Hematopoietic multipotent progenitor cell treated with erythropoietin and hydrocortisone succinate and interleukin-3 and kit ligand, for 17 days (in vitro differentiated cells): ENCODE measurements at places on chromosomes 12 and 14.

- no peak for DNase-seq
Measured at GRCh38 chr12:42761601-42762350, 172.2 kb upstream of the PRICKLE1 start.

- no peak for DNase-seq
Measured at GRCh38 chr12:20701106-20701505, 6.0 kb downstream of the SLCO1C1 start.

- no peak for DNase-seq
Measured at GRCh38 chr14:28709571-28710305, 56.8 kb upstream of the FOXG1 start.

GRCh38 chr12:110254971-110255540 is 26.0 kb upstream of the ATP2A2 start:
- DNase-seq = no peak

GRCh38 chr14:36997843-36998242 is 174.6 kb downstream of the SLC25A21 start:
- no peak for DNase-seq

- no peak for DNase-seq
Measured at GRCh38 chr12:14937014-14937413, 1.3 kb downstream of the ERP27 start.

GRCh38 chr12:39355841-39356240 is 87.1 kb downstream of the KIF21A start:
- DNase-seq = no peak

DNA sequence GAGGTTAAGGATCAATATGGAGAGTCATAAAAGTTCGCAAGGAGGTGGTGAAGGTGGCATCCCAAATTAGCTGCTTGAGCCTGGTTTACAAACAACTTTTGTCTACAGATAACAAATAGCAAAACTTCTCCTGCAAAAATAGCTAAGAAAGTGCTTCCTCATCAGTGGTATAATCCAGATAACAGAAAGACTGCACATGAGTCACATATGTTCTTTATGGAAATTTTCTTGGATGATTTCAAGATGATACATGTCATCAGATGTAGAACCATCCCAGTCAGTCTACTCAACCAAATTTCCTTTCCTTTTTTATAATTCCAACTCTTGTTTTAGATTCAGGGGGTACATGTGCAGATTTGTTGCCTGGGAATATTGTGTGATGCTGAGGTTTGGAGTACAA is 133.0 kb downstream of the BTG1 start:
- no peak for DNase-seq

GRCh38 chr12:111469401-111469800 is 63.7 kb downstream of the SH2B3 start:
- DNase-seq = no peak

DNA sequence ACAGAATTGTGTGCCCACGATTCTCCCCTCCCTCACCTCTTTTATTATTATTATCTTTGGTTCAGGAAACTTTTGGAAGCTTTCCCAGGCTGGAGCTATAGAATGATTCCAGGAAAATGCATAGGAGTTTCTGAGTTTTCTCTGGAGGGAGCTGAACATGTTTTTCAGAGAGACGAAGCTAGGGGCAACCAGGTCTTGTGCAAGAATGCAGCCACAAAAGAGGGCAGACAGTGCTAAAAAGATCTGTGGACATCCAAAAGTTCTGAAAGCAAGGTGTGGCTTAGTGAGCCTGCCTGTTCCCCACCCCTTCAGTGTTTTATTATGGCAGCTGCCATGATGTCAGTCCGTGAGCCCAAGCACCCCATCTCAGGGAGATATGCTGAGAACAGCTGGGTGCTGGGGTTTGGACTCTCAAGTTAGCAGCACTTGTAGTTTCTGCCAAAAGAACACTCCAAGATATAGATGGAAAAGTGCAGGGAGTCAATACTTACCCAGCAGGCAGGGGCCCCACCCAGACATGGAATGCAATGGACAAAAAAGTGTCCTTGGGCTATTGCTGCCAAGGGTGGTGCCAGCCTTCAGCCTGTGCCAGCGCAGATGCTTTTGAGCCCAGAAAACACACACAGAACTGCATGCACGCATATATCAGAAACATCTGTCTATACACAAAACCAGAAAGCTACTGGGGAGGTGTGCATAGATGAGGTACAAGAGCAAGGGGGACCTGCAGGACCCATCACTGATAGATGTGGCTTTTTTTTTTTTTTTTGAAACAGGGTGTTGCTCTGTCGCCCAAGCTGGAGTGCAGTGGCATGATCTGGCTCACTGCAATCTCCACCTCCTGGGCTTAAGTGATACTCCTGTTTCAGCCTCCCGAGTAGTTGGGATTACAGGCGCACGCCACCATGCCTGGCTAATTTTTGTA is 17.0 kb upstream of the IRF2BPL start:
- peak; percentile 59 for DNase-seq

GRCh38 chr14:101357559-101358319 is 203.6 kb upstream of the DIO3 start:
- DNase-seq = no peak

DNA sequence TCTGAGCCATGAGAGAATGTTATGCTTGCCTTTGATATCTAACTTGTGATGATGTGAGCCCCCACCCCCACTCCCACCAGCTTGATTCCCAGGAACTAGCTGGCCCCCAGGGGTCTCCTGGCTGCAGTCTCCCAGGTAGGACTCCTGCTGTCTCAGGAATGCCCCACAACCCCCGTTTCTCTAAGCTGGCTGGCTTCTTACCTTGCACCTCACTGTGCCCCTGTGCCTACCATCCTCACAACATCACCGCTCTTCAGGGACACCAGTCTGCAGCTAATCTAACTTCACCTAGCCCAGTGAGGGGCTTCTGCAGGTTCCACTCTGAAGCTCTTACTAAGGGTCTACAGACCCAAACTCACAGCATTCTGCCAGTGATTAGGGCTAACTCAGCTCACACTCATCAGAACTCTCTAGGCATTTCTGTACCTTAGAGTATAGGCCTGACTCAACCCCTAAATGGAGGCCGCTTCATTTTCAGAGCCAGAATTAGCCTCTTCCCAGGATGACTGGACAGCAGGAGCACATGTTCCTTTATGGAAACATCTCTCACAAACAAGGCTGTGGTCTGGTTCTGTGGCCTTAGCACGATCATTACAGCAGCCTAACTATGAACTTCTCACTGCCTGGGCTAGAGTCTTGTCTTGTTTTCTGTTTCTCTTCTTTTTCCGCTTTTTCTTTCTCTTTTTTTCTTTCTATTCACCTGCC is 72.8 kb upstream of the IFNG-AS1 start:
- no peak for DNase-seq

- no peak for DNase-seq
Measured at GRCh38 chr12:113097716-113098440, 37.7 kb downstream of the RASAL1 start.

DNA sequence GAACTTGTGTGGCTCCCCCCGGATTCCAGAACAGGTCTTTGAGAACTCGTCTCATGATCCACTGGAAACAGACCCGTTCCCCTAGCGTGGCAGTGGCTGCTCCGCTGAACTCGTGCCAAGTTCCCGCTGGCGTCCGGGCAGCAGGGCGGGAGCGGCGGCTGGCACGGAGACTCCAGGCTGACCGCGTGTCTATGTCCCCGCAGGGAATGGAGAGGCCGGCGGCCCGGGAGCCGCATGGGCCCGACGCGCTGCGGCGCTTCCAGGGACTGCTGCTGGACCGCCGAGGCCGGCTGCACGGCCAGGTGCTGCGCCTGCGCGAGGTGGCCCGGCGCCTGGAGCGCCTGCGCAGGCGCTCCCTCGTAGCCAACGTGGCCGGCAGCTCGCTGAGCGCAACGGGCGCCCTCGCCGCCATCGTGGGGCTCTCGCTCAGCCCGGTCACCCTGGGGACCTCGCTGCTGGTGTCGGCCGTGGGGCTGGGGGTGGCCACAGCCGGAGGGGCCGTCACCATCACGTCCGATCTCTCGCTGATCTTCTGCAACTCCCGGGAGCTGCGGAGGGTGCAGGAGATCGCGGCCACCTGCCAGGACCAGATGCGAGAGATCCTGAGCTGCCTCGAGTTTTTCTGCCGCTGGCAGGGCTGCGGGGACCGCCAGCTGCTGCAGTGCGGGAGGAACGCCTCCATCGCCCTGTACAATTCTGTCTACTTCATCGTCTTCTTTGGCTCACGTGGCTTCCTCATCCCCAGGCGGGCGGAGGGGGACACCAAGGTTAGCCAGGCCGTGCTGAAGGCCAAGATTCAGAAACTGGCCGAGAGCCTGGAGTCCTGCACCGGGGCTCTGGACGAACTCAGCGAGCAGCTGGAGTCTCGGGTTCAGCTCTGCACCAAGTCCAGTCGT is 1.5 kb downstream of the APOLD1 start:
- DNase-seq = peak; percentile 76

- DNase-seq = no peak
Measured at GRCh38 chr12:111318450-111318849, 50.4 kb downstream of the PHETA1 start.

DNA sequence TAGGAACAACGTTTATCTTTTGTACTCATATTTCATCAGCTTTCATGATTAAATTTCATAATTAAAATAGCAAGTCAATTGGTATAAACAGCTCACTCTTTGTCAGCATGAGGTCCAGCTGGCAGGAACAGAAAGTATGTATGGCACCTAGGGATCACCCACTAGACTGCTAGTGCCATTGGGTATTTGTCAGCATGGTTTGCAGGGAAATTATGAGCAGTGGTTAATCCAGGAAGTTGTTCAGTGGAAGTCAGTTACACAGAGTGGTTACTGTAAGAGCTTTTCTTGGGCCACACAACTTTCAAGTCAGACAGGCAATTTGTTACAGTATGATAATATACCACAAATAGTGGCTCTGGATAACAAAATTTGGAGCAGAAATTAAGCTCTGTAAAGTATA is 340.3 kb upstream of the RGS6 start:
- no peak for DNase-seq

- DNase-seq = no peak
Measured at GRCh38 chr12:122063694-122064024, 14.9 kb upstream of the MLXIP start.

DNA sequence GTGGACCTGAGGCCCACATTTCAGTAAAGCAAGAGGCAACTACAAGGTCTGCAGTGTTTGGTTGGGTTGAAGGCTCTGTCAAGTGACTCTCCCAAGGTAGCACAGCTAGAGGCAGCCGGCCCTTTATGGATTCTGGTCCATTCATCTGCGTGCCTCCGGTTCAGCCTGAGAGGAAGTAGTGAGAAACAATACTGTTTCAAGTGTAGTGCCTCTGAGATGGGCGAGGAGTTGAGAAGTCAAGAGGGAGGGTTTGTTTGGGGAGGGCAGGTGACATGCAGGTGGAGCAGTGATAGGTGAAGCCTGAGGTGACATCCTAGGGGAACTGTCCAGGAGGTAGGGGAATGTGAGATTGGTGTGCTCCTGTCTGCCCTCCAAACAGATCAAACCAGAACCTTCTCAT is 933.5 kb downstream of the VRK1 start:
- DNase-seq = no peak

DNA sequence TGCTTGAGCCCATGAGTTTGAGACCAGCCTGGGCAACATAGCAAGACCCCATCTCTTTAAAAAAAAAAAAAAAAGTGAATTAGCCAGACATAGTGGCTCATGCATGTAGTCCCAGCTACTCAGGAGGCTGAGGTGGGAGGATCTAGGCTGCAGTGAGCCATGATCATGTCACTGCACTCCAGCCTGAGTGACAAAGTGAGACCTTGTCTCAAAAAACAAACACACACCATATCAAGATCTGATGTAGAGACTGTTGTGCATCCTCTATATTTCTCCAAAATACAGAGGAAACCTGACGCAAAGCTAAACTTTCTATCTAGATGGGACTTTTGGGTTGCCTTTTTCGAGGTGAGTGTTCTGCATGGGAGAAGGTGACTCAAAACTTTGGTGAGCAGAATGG is 77.4 kb upstream of the SLC8A3 start:
- no peak for DNase-seq

- DNase-seq = no peak
Measured at GRCh38 chr12:81759190-81760051, at the start of gene PPFIA2. Gene PPFIA2, minus strand, starts transcription at chr12:81759350.

- no peak for DNase-seq
Measured at GRCh38 chr12:107179871-107180270, 86.5 kb upstream of the CRY1 start.

DNA sequence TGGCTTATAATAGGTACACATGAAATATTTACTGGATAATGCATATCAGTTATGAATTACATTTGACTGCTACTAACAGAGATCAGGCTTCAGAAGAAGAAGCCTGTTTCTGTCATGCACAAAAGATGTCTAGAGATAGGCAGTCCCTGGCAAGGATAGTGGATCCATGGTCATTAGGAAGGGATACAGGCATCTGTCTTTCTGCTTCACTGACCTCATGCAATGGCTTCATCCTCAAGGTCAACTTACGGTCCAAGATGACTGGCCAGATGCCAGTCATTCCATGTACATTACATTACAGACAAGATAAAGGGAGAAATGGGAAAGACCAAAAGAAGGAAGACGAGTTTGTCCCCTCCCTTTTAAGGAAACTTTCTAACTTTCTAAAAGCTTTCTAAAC is 94.0 kb downstream of the NUAK1 start:
- DNase-seq = no peak

GRCh38 chr12:53980802-53981496 is 4.0 kb upstream of the HOXC10 start:
- no peak for DNase-seq

GRCh38 chr12:70121562-70121961 is 121.7 kb upstream of the CNOT2 start:
- DNase-seq = no peak

GRCh38 chr12:14567351-14568162 is at the start of gene PLBD1:
Gene PLBD1, minus strand, starts transcription at chr12:14567883. Its CDS starts 187 bp downstream, at chr12:14567696.
- no peak for DNase-seq

DNA sequence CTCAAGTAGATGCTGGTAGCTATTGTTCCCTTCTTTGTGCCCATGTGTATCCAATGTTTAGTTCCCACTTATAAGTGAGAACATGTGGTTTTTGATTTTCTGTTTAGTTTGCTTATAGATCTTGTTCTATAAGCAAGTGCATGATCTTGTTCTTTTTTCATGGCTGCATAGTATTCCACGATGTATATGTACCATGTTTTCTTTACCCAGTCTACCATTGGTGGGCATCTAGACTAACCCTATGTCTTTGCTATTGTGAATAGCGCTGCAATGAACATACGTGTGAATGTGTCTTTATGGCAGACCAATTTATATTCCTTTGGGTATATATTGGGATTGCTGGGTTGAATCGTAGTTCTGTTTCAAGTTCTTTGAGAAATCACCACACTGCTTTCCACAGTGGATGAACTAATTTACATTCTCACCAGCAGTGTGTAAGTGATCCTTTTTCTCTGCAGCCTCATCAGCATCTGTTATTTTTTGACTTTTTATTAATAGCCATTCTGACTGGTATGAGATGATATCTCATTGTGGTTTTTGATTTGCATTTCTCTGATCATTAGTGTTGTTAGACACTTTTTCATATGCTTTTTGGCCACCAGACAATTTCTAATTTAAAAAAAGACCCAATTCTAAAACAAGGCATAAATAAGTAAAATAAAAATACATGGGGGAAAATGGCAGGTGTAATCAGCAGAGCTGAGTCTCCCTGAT is 50.6 kb downstream of the CPM start:
- DNase-seq = no peak

DNA sequence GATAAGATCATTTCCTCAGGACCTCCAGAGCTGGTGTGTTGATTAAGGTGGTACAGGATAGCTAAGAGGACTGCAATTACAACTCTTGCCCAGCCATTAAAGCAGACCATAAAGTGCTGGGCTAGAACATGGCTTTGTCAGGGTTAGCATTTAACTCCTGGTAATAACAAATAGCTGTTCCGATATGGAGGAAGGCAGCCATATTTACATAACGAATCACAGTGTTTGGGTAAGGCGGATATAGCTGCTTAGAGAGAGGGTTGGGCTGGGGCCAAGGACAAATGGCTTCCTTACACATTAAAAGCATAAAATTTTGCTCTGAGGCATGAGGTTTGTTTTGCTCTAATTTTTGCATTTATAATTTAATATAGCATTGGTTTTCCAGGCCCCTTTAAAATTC is 297.7 kb upstream of the DDHD1 start:
- DNase-seq = no peak
